ENCODE measurements at places on chromosomes 12 and 14.

DNA sequence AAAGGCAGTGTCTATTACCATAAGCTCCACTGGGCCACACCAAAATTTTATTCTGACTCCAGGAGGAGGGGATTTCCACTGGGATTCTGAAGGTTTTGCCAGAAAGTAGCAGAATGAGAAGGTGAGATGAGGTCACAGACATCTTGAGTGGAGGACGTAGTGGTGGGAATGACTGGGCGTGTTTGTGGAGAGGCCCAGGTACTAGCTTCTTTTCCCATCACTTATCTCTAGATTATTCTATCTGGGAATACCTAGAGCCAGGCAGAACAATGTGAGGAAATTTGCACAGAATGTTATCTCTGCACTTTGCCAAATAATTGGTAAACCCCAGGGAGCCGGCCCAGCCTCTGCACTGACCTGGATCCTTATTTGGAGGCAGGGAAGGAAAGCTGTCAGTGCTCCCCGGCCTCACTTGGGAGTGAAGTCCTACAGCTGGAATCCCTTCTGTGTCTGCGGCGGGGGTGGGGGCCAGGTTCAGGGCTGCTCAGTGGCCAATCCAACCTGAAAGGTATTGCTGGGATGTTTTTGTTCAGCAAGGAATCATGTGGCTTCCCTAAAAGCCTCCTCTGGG, 129.4 kb downstream of the C12orf75 start:
- no peak for DNase-seq

DNA sequence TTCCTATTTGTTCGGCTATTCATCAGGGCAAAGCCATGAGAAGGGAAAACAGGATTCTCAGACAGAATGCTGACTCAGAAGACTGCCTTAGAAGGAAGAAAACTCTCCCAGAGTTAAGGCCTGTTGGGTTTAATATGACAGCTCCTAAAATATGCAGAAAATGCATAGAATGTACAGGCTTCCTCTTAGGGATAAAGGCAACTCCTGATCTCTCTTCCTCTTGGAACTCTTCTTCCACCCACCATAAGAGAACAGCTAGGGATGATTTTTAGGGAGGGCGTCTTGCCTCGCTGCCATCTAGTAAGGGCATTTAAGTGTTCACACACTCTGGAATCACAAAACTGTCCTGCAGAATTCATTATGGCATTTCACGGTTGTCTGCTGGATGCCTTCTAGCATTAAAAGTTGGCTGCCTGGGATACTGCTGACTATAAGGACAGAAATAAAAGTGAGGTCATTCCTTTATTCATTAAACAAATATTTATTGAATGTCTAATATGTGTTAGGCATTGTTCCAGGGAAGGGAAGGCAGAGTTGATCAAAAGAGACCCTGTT, 73.7 kb downstream of the DCAF5 start:
- DNase-seq, result no peak

- DNase-seq, result no peak
Measured at GRCh38 chr14:36520601-36521525, 831 bp upstream of the NKX2-1 start.

GRCh38 chr12:26379777-26380467, 184.5 kb downstream of the SSPN start:
- no peak for DNase-seq

- DNase-seq, result no peak
Measured at GRCh38 chr14:54653712-54654469, 87.0 kb downstream of the SAMD4A start.

GRCh38 chr14:71122866-71123565, 215.8 kb downstream of the PCNX1 start:
- DNase-seq, result no peak

DNA sequence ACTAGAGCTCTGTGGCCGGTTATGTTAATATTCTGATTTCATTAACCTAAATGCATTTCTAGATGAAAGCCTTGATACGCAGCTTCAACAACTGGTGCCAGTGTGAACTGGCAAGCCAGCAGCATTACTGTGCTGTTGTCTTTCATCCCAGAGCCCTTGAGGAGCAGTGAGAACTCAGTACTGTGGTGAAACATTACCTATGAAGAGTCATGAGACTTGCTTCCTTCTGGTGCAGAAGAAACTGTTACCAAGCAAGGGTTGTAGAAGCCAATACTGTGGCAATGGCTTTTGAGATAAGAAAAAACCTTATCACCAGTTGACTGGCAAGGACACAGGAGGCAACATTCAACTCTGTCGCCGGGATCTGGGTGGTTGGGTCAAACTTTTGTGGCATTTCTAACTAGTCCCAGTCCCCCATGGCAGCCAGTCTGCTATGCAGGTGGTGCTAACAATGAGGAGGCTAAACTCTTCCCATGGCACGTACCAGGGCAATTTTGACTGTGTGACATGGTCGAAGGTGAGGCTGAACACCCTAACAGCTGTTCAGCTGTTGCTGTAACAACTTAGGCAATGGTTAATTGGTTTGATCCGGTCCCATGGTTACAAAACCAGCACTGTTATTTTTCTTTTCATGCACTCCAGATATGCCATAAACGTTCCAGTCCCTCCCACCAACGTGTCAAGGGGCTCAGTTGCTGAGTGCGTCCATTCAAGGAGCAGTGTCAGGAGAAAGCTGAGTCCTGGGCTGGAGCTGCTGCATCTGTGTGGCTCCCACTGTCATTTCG, 12.6 kb upstream of the LGALS3 start:
- no peak for DNase-seq

- no peak for DNase-seq
Measured at GRCh38 chr14:99808515-99808914, 15.3 kb downstream of the EML1 start.

- no peak for DNase-seq
Measured at GRCh38 chr12:113285679-113286610, 49.0 kb downstream of the SLC8B1 start.

GRCh38 chr12:116549993-116550392, 9.2 kb upstream of the MAP1LC3B2 start:
- DNase-seq, result no peak

- no peak for DNase-seq
Measured at GRCh38 chr12:63918800-63919300, 74.3 kb downstream of the SRGAP1 start.

DNA sequence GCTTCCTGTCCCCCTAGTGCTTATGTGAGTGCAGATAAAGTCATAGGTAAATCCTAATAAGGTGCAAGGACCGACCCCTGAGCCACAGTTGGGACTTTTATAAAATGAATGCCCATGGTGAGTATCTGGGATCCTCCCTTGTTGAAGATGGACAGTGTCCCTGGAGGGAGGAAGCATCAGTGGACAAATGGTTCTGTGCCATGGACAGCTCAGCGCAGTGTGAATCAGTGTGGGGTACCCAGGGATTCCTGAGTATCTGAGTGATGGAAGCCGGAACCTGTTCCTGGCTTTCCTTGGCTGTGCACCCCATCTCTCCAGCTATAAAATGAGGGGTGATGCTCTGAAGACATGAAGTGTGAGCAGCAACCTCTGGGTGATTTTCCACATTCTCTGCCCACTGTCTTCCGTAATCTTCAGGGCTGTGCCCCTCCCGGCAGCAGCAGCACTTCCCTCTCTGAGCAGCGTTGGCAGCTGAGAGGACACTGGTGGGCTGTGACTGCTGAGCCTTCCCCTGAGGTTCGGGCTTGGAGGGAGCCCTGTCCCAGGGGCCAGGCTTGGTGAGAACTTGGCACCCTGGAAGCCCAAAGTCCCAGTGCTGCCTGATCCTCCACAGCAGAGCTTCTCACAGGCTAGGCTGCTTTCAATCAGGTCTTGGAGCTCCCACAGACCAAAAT, 25.0 kb downstream of the VCPKMT start:
- DNase-seq, result no peak

DNA sequence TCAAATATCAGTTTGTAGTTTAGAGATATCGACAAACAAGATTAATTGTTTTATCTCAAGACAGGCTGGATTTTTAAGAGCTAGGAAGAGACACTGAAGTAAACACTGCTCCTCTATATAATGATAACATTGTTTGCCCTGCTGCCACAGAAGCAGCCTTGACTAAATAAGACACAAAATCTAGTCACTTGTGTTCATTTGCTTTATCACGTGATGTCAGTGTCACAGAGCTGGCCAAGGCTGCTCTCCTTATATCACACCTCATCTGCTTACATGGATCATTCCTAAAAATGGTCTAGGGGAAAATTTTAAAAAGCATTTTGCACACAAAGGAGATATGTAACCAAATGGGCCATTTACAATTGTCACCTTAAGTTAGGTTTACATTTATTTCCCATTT, 64.1 kb downstream of the SOX5 start:
- DNase-seq, result no peak

GRCh38 chr12:103930787-103931735, 851 bp downstream of the HSP90B1 start:
- no peak for DNase-seq

DNA sequence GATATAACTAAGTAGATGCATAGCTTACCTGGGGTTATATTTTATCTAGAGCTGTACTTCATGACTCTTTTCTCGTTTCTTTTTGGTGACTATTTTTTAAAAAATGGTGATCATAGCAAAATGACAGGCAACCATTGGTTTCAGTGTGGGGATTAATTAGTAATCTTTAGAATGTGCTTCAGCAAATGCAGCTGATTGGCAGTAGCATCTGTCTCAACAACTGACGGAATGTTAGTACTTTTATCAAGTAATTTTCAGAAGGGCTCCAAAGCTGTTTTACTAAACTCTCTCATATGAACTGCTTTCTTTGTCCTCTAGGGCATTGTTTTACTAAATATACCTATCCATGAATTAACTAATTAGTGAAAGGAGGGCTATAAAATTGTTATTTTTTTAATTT, 117.6 kb downstream of the TRMT5 start:
- no peak for DNase-seq

GRCh38 chr12:17388679-17389078, 701.3 kb downstream of the RERGL start:
- DNase-seq, result no peak

DNA sequence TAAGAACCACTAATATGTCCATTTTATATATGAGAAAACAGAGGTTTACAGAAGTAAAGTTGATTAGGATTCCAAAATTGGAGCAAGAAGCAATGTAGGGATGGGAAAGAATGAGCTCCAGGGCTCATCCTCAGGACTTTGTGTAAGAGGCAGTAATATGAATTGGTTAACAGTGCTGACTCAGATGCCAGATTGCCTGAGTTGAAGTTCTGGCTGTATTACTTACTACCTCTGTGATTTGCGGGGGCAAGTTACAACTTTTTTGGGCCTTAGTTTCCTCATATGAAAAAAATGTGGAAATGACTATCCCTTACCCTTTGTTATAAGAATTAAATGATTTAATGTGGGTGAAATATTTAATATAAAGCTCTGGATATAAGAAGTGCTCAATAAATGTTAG, 35.1 kb upstream of the PPP2R5E start:
- DNase-seq, result no peak

GRCh38 chr14:35573911-35574310, 39.9 kb downstream of the INSM2 start:
- no peak for DNase-seq

DNA sequence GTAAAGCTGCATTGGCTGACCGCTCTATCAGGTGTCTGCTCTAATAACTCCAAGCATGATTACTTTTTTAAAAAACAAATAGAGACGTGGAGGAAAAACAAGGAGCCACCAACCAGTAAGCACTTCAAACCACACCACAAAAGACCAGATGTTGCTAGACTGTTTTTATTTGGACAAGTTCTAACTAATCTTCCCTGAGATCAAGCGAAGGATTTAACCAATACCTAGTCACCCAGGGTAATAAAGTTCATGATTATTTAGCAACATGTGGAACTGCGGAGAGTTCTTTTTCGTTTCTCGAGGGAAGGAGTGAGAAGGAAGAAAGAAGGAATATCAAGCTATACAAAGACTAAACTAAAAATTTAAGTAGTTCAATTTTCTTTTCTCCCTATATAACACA, 288.1 kb downstream of the DUSP6 start:
- DNase-seq, result no peak

All from activated T-helper 1 cell treated with Interleukin-2 at 50 U/mL for 16 hours (primary cell).